ENCODE measurements at places on chromosomes 1 and 21.

GRCh38 chr1:65958561-65959350 lies 166.1 kb downstream of the PDE4B start:
- peak; percentile 70 for DNase-seq

DNA sequence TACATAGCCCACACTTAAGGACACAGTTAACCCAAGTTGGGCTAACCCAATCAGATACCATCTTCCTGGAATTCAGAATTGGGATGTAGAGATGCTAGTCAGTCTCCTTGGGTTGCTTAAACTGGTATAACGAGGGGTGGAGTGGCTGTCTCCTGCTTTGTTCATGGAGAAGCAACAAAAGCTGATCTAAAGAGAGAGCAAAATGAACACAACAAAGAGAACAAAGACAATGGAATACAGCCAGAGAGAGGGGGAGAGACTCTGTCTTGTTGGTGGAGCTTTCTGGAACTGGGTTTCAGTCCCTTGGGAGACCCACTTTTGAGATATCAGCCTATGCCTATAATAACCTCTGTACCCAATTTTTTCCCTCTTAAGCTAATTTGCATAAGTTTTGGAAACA lies 138.1 kb downstream of the ATG4C start:
- no peak for DNase-seq

DNA sequence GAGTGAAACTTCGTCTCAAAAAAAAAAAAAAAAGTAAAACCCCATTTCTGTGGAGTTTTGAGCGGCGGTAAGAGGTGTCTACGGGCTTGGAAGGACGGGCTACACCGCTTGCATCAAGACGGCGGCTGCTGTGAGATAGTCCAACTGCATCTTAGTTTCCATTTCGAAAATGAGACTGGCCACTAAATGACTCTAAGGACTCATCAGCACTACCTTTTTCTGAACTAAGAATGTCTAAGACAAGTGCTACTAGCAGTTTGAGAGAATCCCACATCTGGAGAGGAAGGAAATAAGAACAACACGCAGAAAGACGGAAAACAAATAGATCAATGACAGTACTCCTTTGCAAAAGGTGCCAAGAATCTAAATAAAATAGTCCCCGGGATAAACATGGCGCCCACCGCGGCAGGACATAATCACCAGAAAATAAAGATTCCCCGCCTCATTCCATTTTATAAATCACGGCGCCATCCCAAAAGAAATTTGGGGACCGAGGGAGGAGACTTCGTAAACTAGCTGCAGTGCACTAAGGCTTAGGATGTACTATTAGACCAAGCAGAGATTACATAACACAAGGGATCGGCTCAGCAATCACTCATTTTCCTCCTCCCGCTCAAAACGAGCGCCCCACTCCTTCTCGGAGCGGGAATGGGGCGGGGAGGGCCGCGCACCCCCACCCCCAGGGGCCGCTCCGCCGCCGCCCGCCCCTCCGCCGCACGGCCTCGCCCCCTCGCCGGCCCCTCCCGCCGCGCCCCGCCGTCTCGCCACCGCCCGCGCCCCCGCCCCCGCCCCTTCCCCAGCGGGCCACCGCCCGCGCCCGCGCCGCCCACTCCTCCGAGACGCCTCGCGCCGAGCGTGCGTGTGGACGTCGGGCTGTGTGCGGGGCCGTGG lies 1.1 kb downstream of the POGZ start:
- DNase-seq = no peak

DNA sequence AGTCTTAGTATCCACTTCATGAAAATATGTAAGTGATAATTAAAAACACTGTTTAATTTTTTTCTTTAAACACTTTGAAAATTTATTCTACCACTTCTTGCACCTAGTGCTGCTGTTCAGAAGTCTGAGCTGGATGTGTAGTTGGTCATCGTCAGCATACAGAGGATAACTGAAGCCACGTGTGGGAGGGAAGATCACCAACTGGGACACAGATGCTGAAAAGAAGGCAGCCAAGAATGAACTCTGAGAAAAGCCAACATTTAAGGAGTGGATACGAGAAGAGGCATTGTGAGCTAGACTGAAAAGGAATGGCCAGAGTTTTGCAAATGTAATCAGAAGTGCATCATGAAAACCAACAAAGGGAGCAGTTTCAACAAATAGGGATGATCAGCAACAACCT lies 24.6 kb upstream of the CLCA4 start:
- DNase-seq = no peak

- no peak for DNase-seq
These were observed 148.7 kb upstream of the PRMT6 start for GRCh38 chr1:106907795-106908194.

GRCh38 chr1:237931581-237931980 lies 40.9 kb upstream of the ZP4 start:
- no peak for DNase-seq

DNA sequence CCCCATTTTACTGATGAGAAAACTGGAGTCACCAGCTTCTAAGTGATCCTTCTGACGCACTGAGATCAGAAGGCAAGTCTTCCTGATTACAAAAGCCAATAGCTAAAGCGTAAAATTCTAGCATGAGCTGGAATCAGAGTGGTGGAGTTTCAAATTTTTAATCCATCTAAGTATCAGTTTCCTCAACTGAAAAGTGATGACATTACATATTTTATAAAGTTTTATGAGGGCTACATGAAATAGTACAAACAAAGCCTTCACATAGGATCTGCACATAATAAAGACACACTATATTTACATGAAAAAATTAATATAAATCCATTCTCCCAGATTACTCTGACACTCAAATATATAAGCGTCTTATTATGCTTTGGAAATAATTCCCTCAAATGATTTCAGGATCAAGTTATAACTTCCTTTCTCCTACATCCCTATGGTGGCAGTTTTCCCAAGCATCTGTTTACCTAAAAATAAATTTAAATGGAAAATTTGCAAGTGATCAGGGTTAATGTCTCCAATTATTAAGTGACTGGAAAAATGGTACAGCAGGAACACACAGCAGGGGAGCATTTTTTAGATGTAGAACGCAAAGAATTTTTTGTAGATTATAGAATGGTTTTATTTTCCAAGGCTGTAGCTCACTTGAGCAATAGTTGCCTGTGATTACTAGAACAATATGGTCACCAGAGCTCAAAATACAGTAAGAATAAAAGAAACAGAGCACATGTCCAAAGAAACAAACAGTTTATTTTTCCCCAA lies 490.4 kb upstream of the C1orf87 start:
- no peak for DNase-seq

GRCh38 chr1:243917177-243917862 lies 67.3 kb upstream of the AKT3 start:
- no peak for DNase-seq

GRCh38 chr1:96721053-96721415 lies 550 bp upstream of the PTBP2 start:
- DNase-seq = no peak

DNA sequence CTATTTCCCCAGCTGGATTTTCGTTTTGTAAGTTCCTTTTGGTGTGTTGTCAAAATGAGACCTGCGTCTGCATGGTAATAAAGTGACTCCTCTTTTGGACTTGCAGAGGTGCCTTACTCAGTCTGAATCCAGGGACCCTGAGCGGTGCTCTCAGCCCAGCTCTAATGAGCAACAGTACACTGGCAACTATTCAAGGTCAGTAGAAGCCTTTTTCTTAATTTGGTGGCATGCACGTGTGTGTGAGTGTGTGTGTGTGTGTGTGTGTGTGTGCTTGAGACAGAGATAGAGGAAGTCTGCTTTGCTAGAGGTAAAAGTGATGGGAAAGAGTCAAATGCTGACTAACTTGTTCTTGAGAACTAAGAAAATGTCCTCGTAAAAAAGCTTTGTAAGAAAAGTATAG lies 105.4 kb downstream of the CD247 start:
- DNase-seq = peak; percentile 22

- no peak for DNase-seq
These were observed 1.5 kb downstream of the TMEM63A start for GRCh38 chr1:225880636-225881035.

DNA sequence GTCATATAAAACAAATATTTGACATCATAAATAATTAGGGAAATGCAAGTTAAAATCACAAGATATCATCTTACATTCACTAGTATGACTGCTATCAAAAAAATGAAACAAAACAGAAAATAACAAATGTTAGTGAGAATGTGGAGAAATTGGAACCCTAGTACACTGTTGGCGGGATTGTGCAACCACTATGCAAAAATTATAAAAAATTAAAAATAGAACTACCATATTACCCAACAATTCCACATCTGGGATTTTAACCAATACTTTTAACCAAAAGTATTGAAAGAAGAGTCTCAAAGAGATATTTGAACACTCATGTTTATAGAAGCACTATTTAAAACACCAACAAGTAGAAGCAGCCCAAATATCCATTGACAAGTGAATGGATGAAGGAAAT lies 797.2 kb upstream of the ADAMTS5 start:
- DNase-seq = no peak

DNA sequence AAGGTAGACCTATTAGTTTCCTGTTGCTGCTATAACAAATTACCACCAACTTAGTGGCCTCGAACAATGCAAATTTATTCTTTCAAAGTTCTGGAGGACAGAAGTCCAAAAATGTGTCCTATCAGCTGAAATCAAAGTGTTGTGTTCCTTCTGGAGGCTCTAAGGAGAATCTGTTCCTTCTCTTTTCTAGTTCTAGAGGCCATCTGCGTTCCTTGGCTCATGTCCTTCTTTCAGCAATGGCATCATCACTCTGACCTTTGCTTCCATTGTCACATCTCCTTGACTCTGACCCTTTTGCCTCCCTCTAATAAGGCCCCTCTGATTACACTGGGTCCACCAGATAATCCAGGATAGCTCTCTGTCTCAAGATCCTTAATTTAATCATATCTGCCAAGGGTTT lies 1.2 kb upstream of the MR1 start:
- no peak for DNase-seq

DNA sequence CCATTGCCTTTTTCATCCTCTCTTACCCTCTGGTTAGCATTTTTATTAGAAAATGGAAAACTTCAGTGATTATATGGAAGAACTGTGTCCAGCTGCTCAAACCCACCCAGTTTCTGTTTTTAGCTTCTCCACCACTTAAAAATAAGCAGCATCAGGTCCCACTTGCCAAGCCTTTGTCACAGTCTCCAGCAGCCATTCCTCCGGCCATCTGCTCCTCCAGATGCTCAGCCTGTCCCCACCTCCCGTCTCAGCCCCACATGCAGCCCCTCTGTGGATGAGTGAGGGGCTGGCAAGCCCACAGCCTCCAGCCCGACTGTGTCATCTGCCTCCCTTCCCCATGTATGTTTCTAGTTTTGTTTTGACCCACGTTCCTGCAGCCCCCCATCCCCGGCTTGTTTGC lies 289.7 kb downstream of the HHAT start:
- DNase-seq = no peak

All from activated CD4-positive, alpha-beta T cell treated with anti-CD3 and anti-CD28 coated beads, Interleukin-2, Interleukin-4, amounts not matched to agents 100 ng/mL and 50 ng/mL, durations not matched to agents 16 hours and 8 hours (primary cell).